ENCODE measurements at places on chromosomes 12 and 14.

- no peak for DNase-seq
Measured at GRCh38 chr12:12704593-12705230, 8.7 kb upstream of the GPR19 start.

DNA sequence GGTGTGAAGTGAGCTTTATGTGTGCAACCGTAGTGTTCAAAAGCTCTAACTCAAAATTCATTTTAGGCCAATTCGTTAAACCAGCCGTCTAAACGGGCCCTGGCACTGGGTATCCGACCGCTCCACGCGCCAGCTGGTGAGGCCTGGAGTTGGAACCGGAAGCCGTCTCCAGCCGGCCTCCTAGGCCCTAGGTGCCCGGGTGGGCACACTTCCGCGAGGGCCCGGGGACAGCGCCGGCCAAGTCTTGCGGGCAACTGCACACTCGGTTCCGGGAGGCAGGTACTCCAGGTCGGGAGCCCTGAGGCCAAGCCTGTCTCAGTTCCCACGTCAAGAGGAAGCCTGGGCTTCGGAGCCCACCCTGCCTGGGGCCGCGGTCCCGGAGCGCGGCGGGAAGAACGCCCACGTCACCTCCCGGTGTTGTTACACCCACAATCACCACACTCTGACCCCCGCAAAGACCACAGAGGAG is 16.2 kb downstream of the OTX2 start:
- DNase-seq, result no peak

GRCh38 chr12:79775355-79776027 is 84.7 kb upstream of the PAWR start:
- DNase-seq, result no peak

GRCh38 chr14:51448831-51449670 is 202.7 kb upstream of the FRMD6 start:
- no peak for DNase-seq

DNA sequence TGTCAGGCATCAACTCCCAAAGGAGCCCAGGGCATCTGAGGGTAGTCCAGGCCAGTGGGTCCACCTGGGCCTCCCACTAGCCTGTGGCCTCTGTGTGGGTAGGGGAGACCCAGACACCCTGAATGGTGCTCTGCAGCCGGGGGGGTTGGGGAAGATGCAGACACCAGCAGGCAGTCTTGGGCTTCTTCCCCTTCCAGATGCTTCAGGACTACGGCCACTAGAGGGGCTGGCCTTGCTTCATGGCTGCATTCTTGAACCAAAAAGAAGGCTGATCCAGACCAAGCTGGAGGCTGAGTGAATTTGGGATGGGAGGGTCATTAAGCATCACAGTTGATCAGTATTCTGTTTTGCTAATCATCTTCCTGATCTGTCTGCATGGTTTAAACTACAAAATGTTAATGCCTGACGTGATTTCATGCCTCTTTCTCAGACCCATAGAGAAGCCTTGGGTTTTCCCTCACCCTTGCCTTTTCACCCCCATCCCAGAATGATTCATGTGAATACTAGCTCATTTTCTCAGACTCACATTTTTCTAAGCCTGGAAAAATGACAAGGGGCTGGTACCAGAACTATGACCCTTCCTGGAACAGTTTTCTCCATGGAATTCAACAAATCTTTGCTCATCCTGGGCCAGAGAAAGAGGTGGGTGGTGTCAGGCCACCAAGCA is 134.2 kb downstream of the NTF3 start:
- DNase-seq, result no peak

- no peak for DNase-seq
Measured at GRCh38 chr12:71556875-71557274, 106.8 kb downstream of the ZFC3H1 start.

- peak; percentile 39 for DNase-seq
Measured at GRCh38 chr12:101939856-101940265, 62.5 kb downstream of the DRAM1 start.

GRCh38 chr14:77659831-77660230 is 43.4 kb upstream of the SPTLC2 start:
- DNase-seq, result no peak

DNA sequence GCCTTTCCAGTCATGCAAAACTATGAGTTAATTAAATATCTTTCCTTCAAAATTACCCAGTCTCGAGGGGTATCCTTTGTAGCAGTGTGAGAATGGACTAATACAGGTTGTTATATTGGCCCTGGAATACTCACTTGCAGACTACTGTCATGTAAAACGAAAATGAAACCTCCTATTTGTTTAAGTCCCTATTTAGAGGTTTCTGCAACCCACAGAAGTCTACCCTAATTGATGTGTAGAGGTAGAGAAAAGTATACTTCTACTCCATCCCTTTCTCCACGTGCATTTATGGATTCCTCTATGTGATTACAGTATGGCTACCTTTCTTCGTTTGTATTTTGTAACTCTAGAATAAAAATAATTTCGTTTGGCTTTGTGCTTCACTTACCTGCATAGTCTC is 371.1 kb downstream of the FSCB start:
- no peak for DNase-seq

DNA sequence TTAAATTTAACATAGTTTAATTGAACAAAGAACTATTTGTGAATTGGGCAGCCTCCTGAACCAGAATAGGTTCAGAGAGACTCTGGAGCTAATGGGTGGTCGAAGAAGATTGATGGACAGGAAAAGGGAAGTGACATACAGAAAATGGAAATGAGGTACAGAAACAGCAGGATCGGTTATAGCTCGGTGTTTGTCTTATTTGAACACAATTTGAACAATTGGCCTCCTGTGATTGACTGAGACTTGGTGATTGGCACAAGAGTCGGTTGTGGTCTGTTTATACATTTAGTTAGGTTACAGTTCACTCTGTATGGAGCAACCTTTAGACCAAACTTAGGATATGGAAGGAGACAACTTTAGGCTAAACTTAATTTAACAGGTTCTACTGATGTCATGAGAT is 18.4 kb upstream of the CFL2 start:
- DNase-seq, result no peak

DNA sequence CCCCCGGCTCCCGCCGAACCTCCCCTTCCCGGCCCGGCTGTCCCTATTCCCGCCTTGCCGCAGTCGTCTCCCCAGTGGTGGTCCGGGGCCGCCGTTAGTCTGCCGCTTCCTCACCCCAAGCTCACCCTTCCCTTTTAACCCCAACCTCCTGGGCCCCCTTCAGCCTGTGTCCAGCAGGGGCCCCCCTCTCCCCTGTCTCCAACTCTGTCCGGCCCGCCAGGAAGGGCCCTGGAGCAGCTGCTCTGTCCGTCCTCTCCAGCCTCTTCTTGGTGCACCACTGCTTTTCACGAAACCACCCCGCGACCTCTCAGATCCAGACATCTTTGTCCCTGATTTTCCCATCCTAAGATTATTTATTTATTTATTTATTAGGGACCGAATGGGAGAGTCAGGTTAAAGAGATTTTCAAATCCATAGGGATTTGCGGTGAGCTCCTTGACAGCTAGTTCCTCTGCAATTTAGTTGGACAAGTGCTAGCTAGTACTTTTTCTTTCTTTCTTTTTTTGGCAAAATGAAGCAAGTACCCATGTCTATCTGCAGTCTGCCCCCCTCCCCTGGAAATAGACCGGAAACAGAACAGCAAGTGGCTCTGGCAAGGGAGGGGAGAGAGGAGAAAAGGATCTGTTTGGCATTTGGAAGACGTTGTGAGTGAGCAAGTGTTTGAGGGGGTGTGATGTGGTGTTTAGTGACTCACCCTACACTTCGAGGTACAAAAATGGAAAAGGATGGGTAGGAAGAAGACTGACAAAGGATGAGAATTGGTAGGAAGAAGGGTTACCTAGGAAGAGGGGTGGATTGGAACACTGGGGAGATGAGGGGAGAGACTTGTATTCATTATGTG is 632 bp downstream of the UBR7 start:
- DNase-seq, result no peak

GRCh38 chr14:89750908-89751392 is 203.6 kb downstream of the EFCAB11 start:
- DNase-seq, result peak; percentile 19

- DNase-seq, result no peak
Measured at GRCh38 chr12:43836475-43836989, 651 bp downstream of the TMEM117 start.

DNA sequence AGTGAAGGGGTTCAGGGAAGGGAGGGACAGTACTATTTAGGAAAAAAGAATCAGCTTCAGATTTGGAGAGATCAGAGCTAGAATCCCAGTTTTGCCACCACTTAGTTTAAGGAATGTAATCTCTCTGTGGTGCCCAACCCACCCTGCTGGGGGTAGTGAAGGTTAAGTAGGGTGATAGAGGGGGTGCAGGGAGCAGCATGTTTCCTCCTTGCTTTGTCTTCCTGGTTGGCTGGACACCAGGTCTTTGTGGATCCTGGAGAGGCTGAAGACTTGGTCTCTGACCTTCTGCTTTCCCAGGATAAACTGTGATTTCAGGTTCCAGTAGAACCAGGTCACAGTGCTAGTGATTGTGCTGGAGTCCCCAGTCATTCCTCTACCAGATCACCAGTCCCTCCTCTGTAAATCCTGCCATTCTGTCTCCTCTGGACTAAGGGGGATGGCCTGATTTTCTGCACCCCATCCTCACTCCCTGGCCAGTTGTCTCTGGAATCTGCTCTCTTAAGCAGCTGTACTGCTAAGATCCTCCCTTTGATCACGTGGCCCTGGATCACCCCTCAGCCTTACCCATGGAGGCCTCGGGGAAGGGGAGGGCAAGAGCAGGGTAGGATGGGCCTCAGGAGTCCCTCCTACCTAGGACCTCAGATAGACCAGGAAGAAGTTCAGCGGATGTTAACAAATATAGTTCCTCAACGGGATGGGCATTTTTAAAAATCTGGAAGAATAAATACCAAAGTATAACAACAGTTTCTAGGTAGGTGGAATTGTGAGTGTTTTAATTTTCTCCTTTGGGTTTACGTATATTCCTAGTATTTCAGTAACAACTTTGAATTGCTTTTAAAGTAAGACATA is 3.1 kb downstream of the MAP3K12 start:
- no peak for DNase-seq

DNA sequence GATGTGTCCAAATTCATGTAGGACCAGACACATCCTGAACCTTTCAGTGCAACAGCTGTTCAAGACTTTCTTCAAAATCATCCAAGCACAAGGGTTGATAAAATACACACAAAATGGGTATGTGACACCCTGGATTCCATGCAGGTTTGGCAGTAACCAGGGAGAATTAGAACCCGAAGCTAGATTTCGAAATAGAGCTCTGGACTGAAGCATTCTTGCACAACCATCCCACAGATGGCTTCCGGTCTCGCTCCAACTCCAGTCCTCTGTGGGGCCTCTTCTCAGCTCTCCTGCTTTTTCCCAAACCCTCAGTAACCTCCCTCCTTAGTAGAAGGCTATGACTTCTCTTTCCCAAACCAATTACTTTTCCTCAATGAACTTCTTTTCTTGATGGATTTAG is 171.3 kb downstream of the TTC7B start:
- DNase-seq, result no peak

DNA sequence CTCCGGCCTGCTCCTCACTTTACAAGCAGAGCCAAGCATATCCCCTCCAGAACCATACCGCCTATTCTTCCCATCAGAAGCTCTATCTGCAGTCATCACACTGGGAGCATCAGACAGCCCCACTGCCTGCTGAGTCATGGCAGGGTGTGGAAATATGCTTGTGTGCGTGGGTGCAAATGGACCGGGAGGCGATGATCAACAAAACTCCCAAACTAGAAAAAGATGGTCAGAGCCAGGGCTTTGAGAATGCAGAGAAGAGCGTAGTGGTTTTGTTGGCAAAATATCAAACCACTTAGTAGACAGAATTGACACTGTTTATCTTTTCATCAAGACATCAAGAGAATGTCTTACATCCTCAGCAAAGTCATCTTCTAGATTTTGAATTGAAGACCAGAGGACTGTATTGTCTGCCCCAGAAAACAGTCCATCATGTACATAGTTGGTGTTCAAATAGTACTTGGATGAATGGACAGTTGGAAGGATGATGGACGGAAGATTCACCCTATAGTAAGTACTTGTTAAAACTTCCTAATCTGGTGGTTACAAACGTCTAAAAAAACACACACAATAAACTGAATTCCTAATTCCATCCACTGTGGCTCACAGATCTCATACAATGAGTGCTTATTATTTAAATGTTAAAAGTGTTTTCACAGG is 54.9 kb downstream of the VWF start:
- peak; percentile 36 for DNase-seq

DNA sequence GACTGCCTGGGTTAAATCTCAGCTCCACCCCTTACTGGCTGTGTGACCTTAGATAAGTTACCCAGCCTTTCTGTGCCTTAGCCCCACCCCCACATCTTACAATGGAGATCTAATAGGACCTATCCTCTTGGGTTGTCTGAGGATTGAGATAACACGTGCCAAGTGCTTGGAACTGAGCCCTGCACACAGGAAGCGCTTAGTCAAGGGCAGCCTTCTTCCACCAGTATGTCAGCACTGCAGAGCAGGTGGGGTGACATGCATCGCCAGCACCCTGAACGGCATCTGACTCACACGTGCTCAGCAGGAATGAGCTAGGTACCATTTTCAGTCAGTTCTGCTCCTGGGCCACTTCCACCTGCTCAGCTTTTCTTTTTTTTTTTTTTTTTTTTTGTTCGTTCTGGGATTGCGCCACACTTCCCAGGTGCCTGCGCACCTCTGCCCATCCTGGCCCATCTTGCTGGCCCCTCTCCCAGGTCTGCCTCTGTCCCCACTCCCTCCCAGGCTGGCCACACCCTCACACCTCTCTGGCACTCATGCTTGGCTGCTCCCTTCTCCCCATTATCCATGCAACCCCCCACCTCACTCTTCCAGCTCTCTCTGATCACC is 19.6 kb downstream of the LGMN start:
- DNase-seq, result peak; percentile 38

GRCh38 chr14:91417983-91418386 is 365 bp upstream of the CCDC88C start:
- peak; percentile 70 for DNase-seq

GRCh38 chr12:130968611-130969010 is 14.9 kb downstream of the ADGRD1 start:
- DNase-seq, result no peak

- DNase-seq, result no peak
Measured at GRCh38 chr12:66453844-66454243, 151.6 kb downstream of the HELB start.

GRCh38 chr12:48671231-48671856 is 10.7 kb downstream of the KANSL2 start:
- DNase-seq, result no peak

- DNase-seq, result no peak
Measured at GRCh38 chr12:50017641-50018040, 7.7 kb downstream of the RACGAP1 start.

GRCh38 chr12:123398550-123399254 is 14.8 kb downstream of the KMT5A start:
- no peak for DNase-seq

- no peak for DNase-seq
Measured at GRCh38 chr12:63845726-63846125, 1.2 kb downstream of the SRGAP1 start.

GRCh38 chr12:111249018-111249370 is 119.9 kb downstream of the PHETA1 start:
- no peak for DNase-seq

DNA sequence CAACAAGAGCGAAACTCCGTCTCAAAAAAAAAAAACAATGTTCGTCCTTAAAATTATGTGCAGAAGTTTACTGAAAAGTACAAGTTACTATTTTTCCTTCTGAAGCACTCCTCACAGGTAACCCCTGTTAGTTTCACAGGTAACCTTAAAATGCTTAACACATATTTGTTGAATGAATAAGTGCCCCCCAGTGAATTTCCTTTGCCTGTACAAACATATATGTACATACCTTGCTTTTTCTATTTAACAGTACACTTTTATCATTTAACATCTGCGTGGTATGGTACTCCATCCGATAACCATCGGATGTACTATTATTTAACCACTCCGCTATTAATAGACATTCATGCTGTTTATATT is 1.4 kb upstream of the RAB35 start:
- DNase-seq, result no peak

Measured in activated naive CD4-positive, alpha-beta T cell treated with Interleukin-2 at 50 U/mL for 16 hours (primary cell).